ENCODE measurements at places on chromosomes 7 and 10. TPM values are rescaled to one million over a fixed set of nuclear protein-coding genes. Genes with fewer than 3 reads are reported as not detected.

The TDRD1 gene
- polyA plus RNA-seq: not detected

The CCDC146 gene
- 1.7 TPM for polyA plus RNA-seq

The ITGA8 gene
- 0.01 TPM for polyA plus RNA-seq

The VAX1 gene
- polyA plus RNA-seq: not detected

The HKDC1 gene
- polyA plus RNA-seq: 0.07 TPM

The HTR5A gene
- not detected for polyA plus RNA-seq

The PKD2L1 gene
- not detected for polyA plus RNA-seq

The NME8 gene
- not detected for polyA plus RNA-seq

The LRRD1 gene
- 0.02 TPM for polyA plus RNA-seq

The FANK1 gene
- polyA plus RNA-seq: 2.2 TPM

The COL1A2 gene
- 4,454 TPM for polyA plus RNA-seq
